ENCODE measurements at places on chromosomes 16 and 17.

- peak; percentile 30 for DNase-seq
Observed at GRCh38 chr16:11194913-11195312, 61.1 kb downstream of the SOCS1 start.

GRCh38 chr17:63926164-63926563 lies 6.0 kb downstream of the CD79B start:
- no peak for DNase-seq

- no peak for DNase-seq
Observed at GRCh38 chr17:4859816-4860625, 26.9 kb downstream of the MINK1 start.

- no peak for DNase-seq
Observed at GRCh38 chr17:41777574-41778188, 8.8 kb downstream of the JUP start.

- DNase-seq = peak; percentile 14
Observed at GRCh38 chr16:68519225-68519745, 19.8 kb upstream of the ZFP90 start.

GRCh38 chr17:75845933-75846691 lies 1.9 kb upstream of the UNC13D start:
- no peak for DNase-seq

DNA sequence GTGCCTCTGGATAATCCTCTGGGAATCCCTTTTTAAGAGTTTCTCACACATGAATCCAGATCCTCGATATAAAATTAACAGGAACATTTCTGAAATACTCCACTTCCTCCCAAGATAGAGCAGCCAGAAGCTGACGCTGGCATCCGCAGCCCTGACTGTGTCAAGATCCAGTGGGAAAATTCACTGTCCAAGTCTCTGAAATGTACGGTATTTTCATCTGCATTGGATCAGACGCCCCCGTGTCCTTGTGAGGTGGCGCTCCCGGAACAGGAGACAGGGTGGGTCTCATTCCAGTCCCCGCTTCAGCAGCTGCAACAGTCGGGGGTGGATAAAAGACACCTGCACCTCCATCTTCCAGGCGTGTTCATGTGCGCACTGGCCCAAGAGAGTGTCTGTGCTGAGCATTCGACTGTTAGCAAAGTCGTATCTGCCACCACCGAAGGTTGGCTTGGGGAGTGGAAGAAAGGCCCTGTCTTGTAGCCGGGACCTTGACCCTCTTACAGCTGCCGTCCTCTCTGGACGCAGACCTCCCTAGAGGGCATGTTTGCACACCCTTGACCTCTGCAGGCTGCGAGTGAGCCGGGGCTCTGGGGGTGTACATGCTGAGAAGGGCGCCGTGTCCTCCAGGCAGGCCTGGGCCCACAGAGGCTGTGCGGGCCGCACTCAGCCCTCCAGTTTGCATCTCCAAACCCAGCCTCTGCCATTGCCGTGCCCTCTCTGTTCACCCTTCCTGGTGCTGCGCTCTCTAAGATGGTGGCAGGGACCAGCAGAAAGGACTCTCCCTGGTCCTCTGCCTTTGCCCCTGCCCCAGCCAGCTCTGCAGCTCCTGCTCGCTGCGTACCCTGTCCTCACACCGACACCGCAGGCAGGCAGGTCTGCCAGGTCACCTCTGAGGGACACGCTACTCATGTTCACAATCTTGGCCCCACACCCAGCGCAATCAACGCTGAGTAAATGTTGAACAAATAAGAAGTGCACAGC lies 72.0 kb upstream of the CHMP6 start:
- no peak for DNase-seq

GRCh38 chr17:56130026-56130425 lies 23.2 kb upstream of the ANKFN1 start:
- no peak for DNase-seq

Measured in inflammatory macrophage treated with lipopolysaccharide for 4 hours (primary cell).